ENCODE measurements at places on chromosomes 11 and 22. TPM values are rescaled to one million over a fixed set of nuclear protein-coding genes. Genes with fewer than 3 reads are reported as not detected.

GRCh38 chr11:122309262-122309925 is 193.4 kb upstream of the BLID start:
- no peak for DNase-seq

DNA sequence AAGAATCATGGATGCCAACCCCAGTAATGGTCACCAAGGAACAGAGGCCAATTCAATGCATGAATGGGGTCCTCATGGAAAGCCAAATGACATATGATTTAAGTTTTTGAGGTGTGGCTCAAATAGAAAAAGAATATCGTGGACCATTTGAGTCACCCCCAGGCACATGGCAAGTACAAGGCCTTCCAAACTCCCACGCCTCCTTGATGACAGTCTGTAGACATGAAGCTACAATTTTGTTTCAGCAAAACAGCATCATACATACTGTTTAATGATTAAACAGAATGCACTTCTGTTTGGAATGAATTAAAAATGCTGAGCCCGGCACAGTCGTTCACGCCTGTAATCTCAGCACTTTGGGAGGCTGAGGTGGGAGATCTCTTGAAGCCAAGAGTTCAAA is 7.4 kb downstream of the FADD start:
- DNase-seq = no peak

DNA sequence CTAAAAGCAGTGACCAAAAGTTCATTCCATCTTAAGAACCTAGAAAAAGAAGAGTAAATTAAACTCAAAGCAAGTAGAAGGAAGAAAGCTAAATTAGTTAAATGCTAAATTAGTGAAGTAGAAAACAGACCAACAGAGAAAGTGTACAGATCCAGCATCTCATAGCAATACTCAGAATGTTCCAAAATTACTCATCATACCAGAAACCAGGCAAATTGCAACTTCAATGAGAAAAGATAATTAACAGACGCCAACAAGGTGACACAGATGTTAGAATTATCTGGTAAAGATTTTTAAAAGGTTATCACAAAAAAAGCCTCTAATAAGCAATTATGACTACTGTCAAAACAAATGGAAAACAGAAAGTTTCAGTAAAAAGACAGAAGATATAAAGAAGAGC is 96.8 kb downstream of the ALX4 start:
- DNase-seq = no peak

DNA sequence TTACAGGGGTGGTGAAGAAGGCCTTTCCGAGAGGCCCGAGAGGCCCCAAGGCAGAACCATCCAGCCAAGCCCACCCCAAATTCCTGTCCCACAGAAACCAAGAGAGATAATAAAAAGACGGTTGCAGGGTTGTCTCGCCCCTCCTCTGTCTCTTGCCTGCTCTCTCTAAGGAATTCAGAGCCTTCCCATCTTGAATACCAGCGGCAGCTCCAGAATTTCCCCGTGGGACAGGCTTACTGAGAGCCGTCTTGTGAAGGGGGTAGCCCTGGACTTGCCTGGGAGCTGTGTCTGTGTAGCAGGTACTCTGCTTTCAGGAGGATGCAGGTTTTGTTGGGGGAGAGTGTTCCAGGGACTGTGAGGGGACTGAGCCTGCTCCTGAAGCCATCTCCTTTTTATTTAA is 9.6 kb upstream of the EIF3D start:
- DNase-seq = no peak

GRCh38 chr11:88414385-88414861 is 76.9 kb upstream of the CTSC start:
- DNase-seq = peak; percentile 51

DNA sequence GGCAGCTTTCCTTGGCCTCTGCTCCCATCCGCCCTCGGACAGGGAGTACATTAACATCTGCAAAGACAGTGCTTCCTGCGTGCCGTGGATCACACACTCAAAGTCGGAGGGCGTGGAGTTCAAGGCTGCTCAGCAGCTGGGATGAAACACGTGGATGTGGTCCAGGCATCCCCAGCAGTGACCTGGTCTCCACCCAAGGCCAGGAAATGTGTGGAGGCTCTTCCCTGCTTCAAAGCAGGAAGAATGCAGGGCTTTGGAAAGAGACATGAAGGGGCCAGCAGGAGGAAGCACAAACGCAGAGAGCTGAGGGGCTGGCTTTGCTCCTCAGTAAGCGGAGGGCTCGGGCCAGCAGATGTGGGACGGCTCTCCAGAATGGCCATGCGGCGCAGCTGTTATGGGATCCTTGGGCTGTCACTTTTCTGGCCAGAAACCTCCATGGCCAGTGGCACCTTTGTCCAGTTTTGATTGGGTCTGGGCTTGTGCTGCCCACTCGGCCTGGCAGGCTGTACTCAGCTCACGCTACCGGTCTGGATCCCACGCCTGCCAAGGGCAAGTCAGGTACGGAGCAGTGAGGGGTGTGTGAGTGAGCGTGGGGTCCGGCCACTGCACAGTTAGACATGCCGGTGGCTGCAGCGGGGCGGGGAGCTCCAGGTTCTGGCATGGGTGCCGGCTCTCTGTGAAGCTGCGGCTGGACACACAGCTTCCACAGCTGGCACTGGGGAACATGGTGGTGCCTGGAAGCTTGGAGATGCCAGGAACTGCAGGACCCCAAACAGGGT is 438.0 kb downstream of the TBC1D22A start:
- DNase-seq = peak; percentile 45

DNA sequence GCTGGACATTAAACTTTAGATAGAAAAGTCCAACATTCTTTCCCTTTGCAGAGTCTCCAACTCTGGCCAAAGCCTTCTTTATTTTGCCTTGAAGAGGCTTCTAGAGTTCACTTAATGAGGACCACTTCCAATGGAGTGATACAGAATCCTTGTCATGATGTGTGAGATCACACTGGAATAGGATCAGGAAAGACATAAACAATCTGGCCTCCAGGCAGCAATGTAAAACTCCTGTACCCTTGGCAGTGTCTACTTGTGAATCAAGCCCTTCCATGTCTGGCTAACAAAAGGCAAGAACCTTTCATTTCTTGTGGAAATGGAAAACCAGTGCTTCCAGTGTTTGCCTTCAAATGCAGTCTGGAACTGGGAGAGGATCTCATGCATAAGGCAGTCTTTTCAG is 56.5 kb upstream of the FIBIN start:
- no peak for DNase-seq

DNA sequence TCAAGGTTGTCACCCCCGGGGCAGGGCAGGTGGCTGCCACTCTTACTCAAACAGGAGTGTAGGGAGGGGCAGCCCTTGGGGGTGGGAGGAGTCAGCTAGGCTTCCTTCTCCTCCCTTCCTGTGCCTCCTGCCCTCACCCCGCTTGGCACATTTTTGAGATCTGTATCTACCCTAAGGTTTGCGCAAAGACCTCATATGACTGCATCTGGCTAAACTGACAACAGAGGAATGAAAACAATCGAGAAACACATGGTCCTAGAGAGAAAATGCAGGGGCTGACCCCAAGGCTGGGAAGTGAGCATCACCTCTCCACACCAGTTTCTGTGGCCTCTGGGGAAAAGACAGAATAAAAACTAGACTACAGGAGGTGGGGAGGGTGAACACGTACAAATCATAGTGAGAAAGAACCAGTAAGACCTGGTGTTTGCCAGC is 28.1 kb downstream of the IGSF9B start:
- DNase-seq = no peak

- DNase-seq = no peak
Measured at GRCh38 chr22:30474683-30475424, 3.0 kb upstream of the SEC14L3 start.

- DNase-seq = peak; percentile 85
Measured at GRCh38 chr11:122663764-122664163, 8.2 kb downstream of the UBASH3B start.

- DNase-seq = no peak
Measured at GRCh38 chr11:120473503-120473902, 38.0 kb upstream of the GRIK4 start.

DNA sequence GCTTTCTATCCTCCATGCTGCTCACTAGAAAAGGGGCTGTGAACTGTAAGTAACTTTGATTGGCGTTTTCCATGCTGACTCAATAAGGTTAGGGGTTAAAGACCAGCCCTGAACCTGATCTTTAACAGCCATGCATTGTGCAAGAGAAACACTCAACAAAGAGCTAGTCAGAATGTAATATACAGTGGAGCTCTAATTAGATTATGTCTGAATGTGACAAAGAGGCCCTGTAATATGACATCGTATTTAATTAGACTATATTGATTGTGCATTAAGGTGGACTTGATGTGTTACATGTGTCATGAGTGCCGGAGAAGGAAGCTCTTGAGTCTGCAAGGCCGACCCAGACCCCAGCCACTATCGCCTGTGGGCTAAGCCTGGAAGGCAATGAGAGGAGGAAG is 70.5 kb downstream of the PKNOX2 start:
- no peak for DNase-seq

DNA sequence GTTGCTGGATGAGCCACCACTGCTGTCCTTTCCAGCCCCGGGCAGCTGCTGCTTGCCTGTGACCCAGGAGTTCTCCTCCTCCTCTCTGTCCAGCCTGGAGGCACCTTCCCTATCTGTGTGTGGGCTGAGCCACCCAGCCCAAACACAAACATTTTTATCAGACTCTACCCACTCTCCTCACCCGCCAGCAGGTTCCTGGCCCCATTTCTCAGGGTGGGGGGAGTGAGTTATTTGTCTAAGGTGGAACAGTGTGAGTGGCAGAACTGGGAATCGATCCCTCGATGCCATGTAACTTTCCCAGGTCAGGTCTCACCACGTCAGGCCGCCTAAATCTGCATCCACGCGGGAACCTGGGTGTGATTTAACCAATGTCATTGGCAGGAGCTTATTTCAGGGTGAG is 20.8 kb upstream of the SMIM38 start:
- no peak for DNase-seq

DNA sequence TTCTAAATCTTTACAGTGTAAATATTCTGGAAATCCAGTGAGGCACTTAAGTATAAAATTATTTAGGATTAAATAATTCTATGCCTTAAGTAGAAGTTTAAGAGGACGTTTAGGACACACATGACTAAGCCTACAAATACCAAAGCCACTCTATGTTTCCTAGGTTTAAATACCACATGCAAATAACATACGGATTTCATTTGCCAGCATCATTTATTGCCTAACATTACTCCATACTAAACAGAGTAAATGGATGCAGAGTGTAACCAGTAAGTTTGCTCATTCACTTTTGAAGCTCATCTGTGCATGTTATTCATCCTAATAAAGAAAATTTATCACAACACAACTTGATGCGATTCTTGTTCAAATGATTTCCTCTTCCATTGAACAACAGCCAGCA is 4.1 kb downstream of the BDNF start:
- no peak for DNase-seq

DNA sequence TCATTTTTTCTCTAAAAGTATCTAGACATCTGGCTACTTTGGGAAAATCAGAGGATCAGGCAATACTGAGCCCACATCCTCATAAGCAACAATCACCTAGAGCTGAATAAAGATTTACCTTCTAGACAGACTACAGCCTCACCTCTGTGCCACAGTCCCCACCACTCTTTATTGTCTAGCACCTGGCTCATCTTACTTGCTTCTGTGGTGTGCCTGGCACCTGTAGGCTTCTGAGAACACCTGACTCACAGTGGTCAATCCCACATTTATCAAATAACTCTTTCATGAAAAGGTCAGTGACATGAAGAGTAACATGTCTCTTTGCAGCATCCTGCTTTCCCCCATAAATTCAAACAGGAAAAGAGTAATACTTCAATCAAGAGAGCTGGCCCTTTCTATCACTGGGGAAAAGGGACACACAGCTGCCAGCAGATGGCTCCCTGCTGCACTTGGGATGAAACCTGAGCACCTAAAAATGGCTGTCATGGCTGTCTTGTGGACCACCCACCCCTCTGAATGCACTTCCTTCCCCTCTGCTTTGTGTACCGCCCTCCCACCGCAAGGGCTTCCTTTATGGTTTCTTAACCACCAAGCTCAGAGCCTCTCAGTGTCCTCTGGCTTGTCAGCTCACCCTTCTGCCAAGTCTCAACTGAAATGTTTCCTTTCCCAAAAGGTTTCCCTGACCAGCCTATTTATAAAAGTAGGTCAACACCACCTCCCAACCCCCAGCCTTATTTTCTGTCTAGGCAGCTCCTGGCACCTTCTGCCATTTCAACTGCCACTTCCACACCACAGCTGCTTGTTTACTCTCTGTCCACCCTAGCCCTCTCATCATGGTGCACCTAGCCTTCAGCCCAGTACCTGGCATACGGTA is 9.3 kb downstream of the TFIP11 start:
- DNase-seq = peak; percentile 31

DNA sequence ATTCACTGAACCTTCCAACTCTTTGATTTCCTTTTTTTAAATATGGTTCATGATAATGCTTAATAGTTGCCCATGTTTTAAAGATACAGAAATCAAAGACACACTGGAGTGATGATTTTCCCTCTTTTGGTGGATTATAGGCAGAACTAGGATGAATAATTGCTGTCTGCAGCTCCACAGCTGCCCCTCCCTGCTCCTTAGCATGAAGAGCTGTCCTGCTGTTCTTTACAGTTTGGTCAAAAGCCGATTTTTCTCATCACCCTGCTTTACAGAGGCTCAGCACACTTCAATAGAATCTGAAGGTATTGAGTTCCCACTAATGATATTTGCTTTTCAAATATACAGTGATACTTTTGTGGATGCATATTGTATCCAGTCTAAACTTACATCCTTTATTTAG is 202.6 kb downstream of the AASDHPPT start:
- DNase-seq = peak; percentile 29

DNA sequence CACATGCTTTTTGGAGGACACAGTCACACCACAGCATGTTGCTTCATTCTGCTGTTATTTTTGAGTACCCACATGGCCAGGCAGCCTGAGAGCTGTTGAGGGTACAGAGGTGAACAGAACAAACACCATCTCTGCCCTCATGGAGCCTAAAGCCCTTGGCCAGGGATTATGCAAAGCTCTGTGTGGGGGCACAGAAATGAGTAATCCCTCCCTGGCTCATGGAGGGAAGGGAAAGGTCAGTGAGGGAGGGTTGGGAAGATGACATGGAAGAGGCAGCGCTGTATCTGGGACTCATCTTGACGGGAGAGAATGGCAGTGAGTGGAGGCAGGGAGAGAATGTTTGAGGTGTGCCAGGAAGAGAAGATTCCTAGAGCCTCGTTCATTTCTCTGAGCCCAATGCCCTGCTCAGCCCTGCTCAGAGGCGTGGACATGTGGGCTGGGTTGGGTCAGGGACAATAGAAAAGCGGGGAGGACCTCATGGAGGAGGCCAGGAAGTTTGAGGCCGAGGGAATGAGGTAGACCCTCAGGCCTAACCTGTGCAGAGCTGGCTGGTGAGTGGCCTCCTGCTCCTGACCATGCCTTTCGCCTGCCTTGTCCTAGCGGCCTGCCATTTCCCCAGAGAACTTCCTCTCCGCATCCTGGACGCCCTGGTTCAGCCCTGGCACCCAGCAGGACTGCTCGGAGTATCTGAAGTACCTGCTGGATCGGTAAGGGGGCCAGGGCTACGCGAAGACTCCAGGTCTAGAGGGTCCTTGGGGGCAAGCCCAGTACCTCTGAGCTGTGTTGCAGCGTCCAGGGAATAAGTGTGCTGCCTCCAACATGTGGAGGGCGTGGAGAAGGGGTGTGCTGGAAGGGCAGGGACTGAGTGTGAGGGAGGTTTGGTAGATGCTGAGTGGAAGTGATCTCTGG is 19.8 kb downstream of the USP35 start:
- DNase-seq = peak; percentile 38

- DNase-seq = no peak
Measured at GRCh38 chr11:128913806-128914205, 22.6 kb downstream of the KCNJ5 start.

The PATE2 gene
- not detected for total RNA-seq

The KRTAP5-1 gene
- not detected for total RNA-seq

The HIRA gene
- 27.0 TPM for total RNA-seq

The CARD10 gene
- total RNA-seq = 22.4 TPM

The REXO2 gene
- 177 TPM for total RNA-seq

The OR51B5 gene
- total RNA-seq = not detected

The CDKN1C gene
- total RNA-seq = 2.5 TPM

The RFPL2 gene
- total RNA-seq = not detected

The MAPK8IP1 gene
- total RNA-seq = 11.7 TPM

The SERPIND1 gene
- total RNA-seq = 0.17 TPM

The OR4A16 gene
- total RNA-seq = not detected

The MAJIN gene
- not detected for total RNA-seq
